ENCODE measurements at places on chromosomes 7 and 10. TPM values are rescaled to one million over a fixed set of nuclear protein-coding genes. Genes with fewer than 3 reads are reported as not detected.

Gene CLDN4
- total RNA-seq = 0.28 TPM

Gene MRPL32
- total RNA-seq = 82.0 TPM

Gene SMO
- not detected for total RNA-seq

Gene ZPBP
- total RNA-seq = not detected

Gene EVX1
- not detected for total RNA-seq

Gene CCDC136
- 3.5 TPM for total RNA-seq

Gene LRRD1
- total RNA-seq = not detected

Gene CFTR
- not detected for total RNA-seq

Gene VIPR2
- total RNA-seq = not detected

Gene MYO3A
- total RNA-seq = not detected
